EH (cell line): ENCODE measurements at places on chromosomes 6 and 20.

GRCh38 chr20:15292405-15292804, 955.0 kb upstream of the FLRT3 start:
- no peak for DNase-seq

GRCh38 chr6:4446982-4447381, 311.6 kb upstream of the ECI2 start:
- peak; percentile 80 for DNase-seq

DNA sequence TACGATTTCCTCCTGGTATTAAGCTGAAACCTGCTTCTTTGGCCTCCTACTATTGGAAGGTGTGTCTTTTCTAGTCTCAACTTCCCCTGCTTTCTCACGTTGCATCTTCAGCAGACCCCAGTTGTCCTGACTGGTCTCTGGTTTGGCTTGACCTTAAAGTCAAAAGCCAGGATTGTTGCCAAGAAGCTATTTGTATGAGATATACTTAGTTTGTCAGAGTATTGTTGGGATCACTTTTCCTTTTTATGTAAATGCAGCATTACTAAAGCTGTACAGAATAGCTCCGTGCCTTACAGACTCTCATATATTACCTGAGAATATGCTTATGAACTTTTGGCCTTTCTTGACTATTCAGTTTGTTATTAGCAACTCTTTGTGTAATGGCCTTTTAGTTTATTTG, 61.1 kb downstream of the TSPYL4 start:
- no peak for DNase-seq

DNA sequence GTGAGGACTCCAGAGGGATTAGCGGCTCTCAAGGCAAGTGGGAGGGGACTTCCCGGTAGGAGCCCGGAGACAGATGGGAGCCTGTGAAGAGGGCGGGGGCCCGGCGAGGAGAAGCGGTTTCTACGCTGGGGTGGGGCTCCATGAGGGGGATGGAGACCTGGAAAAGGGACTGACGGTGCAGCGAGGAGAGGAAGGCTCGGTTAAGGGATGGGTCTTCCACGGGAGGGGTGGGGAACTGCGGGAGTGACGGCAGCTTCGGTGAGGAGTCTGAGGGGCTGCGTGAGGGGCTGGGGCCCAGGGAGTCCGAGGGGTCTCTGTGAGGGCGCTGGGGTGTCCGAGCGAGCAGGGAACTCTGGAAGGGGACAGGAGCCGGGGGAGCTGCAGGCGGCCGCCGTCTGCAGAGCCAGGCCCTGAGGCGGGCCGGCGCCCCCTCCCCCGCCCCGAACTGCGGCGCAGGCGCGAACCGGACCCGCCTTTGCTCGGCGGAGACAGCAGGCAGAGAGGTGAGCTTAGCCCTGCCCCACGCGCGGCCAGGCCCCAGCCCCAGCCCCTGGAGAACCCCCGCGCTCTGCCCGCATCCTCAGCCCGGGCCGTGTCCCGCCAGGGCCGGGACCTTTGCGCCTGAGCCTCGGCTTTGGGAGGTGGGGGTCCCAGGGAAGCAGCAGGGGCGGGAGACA, at the start of gene NRSN2:
NRSN2 (plus strand) TSS at position 472 of the 677 bp plus-strand sequence. CDS start 2,533 bp downstream, outside the sequence.
- DNase-seq, result peak; percentile 77

DNA sequence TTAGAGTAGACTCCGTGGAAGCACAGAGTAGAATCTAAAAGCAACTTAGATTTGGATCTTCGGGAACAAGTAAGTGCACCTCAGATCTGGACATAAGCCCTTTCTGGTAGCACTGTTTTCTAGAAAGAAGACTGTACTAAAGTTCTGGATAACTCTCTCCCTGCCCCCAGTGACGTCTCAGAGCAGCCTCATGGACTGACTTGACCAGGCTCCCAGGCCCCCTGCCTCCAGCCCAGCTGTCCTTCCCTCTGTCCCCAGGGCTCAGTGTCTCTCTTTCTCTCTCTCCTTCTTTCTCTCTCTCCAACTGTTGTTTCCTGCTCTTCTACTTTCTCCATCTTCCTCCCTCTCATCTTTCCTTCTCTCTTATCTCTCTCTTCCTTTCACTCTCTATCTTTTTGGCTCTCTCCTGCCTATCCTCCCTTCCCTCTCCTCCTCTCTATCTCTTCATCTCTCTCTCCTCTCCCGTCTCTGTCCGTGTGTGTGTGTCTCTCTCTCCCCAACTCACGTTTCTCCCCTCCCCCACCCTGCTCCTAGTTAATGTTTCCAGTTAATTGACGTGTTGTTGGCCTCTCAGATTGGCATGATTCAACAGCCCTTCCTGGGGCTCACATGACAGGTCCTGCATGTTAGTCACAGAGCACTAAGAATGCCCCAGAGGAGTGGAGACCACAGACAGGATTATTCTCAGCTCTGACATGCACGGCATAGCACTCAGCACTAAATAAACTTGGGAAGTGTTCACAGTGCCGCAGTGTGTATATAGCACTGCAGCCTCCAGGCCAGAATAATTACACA, 180.4 kb upstream of the FOXQ1 start:
- DNase-seq, result peak; percentile 90

DNA sequence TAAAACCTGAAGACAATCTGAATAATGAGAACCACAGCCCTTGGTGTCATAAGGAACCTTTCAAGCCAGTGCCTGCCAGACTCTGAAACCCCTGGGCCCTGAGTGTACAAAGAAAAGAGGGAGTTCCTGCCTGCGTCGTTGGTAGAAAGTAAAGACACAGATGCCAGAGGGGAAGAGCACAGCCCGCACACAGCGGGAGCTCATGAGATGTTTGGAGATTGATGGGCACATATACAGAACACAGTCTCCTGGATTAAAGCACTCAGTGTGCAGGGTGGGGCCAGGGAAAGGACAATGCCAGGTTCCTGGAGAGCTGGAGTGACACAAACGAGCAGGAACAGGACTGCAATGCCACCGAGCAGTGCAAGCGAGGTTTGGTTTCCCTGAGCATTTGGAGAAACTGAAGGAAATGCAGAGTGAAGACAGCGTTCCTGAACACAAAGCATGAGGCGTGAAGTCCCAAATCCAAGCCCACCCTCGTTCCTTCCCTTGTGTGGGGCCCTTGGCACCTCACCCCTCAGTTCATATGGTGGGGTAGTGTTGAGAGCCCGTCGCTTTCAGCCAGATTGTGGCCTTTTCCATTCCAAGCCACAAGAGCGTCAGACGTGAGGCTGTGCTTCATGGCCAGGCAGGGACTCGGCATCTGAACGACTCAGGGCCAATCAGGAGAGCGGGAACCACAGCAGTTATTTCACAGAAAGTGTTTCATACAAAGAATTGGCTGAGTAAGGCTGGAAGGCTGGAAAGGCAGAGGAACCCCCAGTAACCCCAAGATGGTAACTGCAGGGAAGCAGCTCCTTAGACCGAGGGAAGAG, 41.0 kb upstream of the RPS6KA2 start:
- peak; percentile 3 for DNase-seq

DNA sequence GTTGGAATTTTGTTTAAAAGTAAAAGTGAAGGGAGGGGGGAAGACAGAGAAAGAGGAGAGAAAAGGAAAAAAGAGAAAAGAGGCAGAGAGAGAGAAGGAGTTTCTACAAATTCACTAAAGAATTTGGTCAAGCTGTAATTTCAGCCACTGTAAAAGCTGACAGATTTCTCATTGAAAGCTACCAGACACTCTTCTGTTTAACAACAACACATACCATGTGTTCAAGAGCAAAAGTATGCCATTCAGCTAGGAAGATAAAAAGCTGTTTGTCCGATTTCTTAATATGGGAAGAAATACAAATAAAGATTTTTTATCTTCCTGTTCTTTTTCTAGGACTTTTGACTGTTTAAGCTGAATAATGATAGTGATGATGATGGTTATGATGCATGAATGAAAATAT, 204.8 kb upstream of the RSPO3 start:
- DNase-seq, result peak; percentile 4

DNA sequence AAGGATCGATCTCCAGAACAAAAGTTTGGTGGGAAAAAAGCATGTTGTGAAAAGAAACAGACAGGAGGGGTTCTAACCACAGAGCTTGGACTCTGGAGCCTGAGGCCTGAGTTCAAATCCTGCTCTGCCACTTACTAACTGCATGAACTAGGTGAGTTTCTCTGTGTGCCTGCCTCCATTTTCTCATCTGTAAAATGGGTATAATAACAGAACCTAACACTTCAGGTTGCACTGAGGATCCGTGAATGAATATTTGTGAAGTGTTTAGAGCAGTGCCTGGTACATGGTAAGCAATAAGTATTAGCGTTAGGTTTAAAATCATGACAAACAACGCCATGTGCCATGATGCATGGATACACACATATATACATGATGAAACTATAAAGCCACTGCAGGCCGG, 36.6 kb downstream of the TTLL9 start:
- no peak for DNase-seq

DNA sequence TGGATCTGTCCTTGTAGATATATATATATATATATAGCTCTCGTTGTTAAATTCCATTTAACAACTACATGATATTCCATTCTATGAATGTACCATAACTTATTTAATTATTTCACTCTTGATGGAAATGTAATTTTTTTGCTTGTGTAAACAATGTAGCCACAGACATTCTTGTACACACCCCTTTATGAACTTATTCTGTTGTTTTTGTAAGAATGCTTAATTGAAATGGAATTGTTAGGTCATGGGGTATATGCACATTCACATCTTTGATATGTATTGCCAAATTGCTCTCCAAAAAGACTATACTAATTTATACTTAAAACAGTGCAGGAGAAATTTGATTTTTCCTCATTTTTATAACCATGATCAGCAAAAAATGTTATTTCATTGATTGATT, 67.2 kb downstream of the MAP3K4 start:
- DNase-seq, result peak; percentile 31

- no peak for DNase-seq
Measured at GRCh38 chr20:61754976-61755778, 310.5 kb downstream of the TAF4 start.

- DNase-seq, result no peak
Measured at GRCh38 chr20:45103072-45103471, 2.1 kb upstream of the KCNS1 start.

- DNase-seq, result peak; percentile 66
Measured at GRCh38 chr6:137223370-137224131, 4.4 kb upstream of the IFNGR1 start.

- DNase-seq, result peak; percentile 64
Measured at GRCh38 chr6:125942672-125943527, 13.7 kb upstream of the HINT3 start.

DNA sequence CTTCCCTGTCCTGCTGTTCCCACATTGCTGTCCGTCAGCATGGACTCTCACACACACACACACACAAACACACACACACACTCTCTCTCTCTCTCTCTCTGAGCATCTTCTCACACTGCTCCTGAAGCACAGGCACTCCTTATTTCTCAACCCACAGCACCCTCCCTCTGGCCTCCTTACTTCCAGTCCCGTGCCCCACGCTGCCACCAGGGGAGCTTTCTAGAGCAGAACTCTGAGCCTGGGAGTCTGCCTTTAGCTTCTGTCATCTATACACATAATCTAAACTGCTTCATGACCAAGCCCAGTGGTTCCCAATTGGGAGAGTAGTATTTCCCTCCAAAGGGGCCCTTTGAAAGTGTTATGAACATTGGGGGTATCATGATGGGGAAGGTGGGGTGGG, 29.1 kb downstream of the HECA start:
- DNase-seq, result no peak

DNA sequence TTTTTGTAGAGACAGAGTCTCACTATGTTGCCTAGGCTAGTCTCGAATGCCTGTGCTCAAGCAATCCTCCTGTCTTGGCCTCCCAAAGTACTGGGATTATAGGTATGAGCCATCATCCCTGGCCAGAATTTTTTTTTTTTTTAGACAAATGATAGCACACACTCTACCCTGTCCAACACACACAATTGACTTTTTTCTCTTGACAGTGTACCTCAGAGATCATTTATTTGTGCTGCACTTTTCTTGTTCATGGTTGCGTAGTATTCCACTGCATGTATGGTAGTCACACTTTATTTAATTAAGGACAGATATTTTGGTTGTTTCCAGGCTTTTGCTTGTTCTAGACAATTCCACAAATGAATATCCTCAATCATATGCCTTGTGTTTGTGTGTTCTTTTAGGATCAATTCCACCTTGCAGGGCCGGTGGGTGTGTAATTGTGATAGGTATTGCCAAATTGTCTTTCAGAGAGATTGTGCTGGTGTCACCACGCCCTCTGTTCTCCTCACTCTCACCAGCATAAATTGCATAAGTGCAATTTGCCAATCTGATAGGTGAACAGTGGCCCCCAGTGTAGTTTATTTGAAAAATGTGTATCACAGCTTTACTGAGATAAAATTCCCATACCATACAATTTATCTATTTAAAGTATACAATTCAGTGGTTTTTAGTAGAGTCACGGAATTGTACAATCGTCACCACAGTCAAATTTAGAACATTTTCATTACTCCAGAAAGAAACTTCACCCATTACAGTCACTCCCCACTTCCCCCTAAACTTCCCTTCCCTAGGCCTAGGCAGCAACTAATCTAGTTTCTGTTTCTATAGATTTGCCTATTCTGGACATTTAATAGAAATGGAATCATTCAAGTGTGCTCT, 20.1 kb downstream of the SRC start:
- no peak for DNase-seq

DNA sequence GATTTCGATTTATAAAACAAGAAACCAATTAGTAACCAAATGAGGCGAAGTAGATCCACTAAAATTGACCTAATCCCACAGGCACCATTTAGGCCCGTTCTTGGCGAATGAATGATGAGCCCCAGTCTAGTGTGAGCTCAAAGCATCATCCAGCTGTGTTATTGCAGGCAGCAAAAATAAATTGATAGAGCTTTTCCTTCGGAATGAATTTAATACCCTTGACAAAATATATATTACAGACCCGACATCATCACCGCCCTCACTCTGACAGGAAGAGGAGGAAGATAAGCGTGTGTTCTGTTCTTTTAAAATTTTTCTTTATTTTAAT, 7.8 kb downstream of the SIM1 start:
- DNase-seq, result no peak

DNA sequence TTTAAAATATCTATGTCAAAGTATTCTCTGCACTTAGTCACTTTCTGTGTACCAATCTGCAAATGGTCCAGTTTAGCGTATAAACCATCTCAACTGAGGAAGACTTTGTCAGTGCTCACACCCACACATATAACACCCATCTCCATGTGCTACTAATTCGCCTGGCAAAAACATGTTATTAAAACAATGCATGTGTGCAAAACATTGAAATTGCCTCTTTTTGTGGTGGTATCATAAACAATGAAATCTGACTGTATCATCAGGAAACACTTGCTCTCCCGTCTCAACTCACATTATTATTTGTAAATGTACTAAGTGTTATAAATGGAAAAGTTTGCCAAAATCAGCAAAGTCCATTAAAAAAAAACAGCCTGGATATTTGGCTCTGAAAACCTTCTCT, 105.9 kb upstream of the FOXC1 start:
- no peak for DNase-seq

DNA sequence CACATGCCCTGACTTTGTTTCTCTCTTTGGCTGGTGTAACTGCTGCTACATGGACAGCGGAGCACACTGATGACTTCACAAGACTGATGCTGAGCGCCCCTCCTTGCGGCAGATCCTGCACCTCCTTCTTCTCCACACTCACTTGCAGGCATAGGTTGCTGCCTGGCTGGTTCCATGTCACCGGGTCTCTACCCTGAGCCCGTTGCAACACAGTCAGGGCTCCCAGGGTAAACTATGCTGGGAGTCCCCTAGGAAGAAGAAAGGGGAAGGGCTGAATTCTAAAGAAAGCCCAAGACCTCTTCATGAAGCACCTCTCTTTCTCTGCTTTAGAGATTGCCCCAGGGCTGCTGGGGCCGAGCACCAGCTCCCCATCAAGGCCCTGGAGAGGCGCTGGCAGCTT, 83.3 kb upstream of the DUSP22 start:
- DNase-seq, result no peak

GRCh38 chr6:39388606-39389483, 66.3 kb upstream of the KCNK16 start:
- DNase-seq, result peak; percentile 62

- DNase-seq, result no peak
Measured at GRCh38 chr6:136826216-136826615, 3.8 kb downstream of the PEX7 start.
